RCC 7860 (cell line): ENCODE measurements at places on chromosomes 3 and 15.
A peak's percentile ranks its signal among the peaks of the same experiment; 100 is the strongest.

GRCh38 chr15:79067072-79067833 is 23.3 kb downstream of the RASGRF1 start:
- no peak for DNase-seq

- DNase-seq, result no peak
Observed at GRCh38 chr15:32099097-32099785, 68.9 kb downstream of the CHRNA7 start.

DNA sequence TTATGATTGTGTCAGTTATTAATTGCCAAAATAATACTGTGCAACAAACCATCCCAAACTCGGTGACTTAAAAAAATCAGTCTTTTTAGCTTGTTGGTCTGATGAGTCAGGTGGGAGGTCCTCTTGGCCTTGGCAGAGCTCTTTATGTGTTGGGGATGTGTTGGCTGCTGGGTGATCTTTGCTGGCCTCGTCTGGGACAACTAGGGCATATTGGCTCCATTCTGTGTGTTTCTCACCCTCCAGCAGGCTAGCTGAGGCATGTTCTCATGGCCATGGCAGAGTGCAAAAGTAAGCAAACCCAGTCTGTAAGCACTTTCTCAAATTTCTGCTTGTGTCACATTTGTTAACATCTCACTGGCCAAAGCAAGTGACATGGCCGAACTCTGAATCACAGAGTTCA is 251.6 kb downstream of the RPLP1 start:
- DNase-seq, result no peak

DNA sequence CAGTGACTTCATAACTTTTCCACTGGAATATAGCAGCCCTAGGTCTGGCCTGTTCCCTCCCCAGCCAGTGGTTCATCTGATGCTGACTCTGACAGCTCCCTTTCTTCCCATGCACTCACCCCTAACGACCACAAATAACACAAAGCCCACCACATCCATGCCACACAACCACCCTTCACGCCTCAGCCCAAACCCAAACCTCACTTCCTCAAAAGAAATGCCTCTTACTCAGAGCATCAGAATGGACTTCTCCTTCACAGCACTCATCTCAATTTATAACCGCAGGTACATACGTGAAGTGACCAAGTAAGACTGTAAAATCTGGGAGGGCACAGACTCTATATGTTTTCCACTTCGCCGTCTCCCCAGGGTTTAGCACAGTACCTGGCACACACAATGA is 1.1 kb downstream of the RBSN start:
- peak; percentile 44 for DNase-seq

GRCh38 chr15:92656089-92656488 is 514 bp upstream of the FAM174B start:
- no peak for DNase-seq

DNA sequence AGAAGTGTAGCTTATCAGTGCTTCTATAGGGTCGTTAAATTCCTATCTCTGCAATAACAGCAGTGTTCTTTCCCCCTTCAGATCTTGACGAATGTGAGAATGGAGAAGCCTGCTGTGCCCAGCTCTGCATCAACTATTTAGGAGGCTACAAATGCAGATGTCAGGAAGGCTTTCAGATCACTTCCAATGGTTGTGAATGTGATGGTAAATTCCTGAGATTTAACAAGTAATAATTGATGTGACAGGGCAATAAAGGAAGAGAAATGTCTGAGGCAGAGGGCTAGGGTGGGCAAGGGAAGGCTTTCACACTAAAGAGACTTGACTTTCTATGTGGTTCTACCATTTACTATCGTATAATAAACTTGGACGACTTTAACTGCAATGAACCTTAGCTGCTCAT is 711.7 kb upstream of the GOLIM4 start:
- no peak for DNase-seq
